Stimulated activated CD4-positive, alpha-beta T cell treated with anti-CD3 and anti-CD28 coated beads, Interleukin-4, amount 100 ng/mL, for 1 hour (primary cell): ENCODE measurements at places on chromosomes 16 and 17.
A peak's percentile ranks its signal among the peaks of the same experiment; 100 is the strongest.

- no peak for DNase-seq
These were observed 3.8 kb upstream of the EXOSC6 start for GRCh38 chr16:70255574-70255973.

DNA sequence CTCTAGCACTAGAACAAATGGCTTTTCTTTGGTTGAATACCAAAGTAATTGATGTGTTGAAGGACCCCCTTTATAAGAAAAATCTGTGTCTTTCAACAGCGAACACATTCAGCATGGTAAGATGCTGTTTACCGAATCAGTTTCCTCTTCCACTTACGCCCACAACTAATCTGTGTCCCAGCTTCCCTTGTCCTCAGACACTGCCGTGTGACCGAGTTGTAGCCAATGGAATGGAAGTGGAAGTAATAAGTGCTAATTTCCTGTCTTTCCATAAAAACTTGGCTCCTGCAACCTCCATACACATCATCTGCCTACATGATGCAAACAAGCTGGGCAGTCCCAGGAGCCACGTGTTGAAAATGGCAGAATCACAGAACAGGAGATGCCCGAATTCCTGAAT lies 10.4 kb downstream of the CDIPT start:
- no peak for DNase-seq

DNA sequence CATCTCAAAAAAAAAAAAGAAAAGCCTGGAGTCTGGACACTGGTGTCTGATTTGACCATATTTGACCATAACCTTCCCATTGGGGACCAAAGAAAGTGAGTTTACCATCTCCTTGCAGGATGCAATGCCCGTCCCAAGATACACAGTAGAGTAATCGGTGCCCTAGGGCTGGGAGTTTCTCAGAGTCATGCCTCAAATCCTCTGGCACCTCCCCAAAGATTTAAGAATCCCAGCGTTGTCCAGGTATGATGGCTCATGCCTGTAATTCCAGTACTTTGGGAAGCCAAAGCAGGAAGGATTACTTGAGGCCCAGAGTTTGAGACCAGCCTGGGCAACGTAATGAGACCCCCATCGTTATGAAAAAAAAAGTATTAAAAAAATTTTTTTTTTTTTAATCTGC lies 5.0 kb downstream of the PITPNM3 start:
- DNase-seq: no peak

DNA sequence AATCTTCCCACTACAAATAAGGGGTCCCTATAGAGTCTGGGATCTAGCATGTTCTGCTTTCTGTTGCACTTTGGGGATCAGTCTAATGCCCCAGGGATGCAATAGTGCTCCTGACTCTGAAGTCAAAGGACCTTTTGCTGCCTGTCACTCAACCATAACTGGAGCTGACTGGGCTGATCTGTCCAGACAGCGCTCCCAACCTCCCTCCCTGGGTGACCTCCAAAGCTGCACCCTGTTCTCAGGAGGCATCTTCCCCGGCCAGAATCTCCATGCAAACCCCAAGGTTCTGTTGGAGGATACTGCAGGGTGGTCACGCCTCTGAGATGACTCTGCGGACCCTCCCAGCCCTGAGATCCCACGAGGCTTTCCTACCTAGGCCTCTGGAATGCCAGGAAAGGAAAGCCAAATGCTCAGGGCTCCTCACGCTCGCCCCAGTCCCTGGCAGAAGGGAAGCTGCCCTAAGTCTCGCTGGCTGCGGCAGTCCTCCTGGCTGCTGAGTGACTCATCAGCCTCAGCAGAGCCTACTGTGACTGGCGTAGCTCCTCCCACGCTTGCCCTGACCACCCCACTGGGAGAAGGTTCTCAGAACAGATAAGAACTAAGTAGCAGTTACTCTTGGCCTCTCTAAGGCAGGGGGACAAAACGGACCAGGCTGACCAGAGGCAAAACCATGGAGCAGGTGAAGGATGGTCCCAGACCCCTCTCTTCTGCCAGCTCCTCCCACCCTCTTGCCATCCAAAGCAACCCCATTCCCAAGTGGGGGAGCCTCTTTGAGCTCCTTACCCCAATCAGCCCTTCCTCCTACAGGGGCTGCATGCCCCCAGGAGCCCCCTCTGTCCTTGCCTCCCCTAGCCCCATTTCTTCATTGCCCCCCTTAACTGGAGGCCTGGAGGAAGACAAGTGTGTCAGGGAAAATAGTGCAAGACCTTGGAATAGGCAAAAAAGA lies 124.1 kb upstream of the TNRC6C start:
- DNase-seq: peak; percentile 52

DNA sequence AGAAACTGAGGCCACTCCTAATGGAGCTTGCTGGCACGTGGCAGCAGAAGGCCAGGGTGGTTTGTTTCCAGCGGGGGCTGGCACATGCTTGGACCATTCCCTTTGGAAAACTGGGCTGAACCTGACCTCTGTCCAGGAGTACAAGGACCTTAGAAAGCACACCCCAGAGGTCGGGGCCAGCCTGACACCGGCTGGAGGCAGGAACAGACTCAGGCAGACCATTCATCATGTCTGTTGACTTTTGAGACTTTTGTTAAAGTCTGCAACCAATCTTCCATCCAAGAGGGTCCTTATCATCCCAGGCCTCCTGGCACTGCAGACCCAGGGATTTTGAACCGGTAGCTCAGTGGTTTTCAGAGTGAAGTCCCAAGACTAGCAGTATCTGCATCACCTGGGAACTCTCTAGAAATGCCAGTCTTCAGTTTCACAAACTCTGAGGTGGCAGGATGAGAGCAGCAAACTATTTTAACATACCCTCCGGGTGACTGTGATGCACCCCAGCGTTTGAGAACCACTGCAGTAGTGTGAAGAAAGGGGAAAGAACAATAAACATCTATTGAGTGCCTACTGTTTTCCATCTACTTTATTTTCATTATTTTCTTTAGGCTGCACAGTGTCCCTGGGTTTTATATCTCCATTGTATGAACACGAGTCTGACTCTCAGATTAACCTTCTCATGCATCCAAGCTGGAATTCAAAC lies 145.3 kb upstream of the PLCG2 start:
- DNase-seq: no peak

- no peak for DNase-seq
These were observed 34.7 kb downstream of the CCDC57 start for GRCh38 chr17:82177761-82178498.

DNA sequence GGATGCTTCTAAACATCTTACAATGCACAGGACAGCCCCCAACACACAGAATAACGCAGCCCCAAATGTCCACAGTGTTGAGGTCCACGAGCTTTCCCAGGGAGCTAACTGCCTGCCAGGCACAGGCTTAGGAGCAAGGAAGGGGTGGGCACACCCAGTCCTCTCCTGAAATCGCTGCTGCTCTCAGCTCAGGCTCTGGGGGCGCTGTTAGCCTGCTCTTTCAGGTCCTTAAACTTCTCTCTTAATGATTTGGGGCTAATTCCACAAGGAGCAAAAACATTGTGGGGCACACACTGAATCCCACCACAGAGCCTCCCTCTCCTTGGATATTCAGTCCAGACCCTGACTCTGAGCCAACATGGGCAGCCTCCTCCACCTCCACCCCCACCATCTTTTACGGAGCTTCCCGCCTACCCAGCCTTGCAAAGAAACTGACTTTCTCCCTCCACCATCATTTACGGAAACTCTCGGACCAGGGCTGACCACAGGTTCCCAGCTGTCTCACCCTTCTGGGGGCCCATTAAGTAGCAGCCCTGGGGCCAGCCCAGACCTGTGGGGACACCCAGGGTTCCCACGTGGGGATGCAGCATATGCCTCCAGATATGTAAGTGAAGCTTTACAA lies 1.1 kb downstream of the CD300H start:
- peak; percentile 23 for DNase-seq

DNA sequence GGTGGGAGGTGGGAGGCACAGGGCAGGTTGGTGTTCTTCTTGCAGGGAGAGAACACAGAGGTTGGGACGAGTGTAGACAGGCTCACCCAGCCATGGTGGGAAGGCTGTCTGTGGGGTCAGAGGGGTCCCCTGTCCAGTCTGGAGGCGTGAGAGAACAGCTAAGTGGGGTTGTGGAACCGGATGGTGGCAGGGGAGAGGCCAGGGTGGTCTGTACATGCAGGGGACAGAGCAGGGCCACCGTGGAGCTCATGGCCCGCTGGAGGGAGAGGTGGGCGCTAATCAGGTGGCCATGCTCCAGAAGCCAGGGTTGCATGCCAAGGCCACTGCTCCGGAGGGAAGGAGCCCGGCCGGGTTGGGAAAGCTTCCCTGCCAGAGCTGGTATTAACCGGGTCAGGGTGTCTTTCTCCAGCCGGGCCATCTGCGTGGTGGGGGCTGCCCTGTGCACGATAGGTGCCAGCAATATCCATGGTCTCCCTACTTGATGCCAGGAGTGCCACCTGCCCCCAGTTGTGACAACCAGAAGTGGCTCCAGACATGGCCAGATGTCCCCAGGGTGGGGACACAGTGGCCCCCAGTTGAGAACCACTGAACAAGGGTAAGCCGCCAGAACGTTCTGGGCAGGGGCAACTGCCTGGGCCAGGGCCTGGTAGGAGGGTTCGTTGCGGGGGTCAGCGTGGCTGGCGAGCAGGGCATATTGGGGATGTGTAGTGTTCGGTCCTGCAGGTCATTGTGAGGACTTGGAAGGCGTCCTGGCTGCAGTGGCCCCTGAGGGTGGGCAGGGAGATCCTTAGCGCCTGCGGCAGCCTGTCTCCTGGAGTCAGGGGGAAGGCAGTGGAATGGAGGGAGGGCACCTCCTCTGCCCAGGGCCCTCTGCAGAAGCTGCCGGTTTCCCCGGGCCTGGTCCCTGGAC lies 5.1 kb downstream of the SNN start:
- no peak for DNase-seq

- DNase-seq: peak; percentile 21
These were observed 44.4 kb downstream of the LYRM1 start for GRCh38 chr16:20944861-20945574.

DNA sequence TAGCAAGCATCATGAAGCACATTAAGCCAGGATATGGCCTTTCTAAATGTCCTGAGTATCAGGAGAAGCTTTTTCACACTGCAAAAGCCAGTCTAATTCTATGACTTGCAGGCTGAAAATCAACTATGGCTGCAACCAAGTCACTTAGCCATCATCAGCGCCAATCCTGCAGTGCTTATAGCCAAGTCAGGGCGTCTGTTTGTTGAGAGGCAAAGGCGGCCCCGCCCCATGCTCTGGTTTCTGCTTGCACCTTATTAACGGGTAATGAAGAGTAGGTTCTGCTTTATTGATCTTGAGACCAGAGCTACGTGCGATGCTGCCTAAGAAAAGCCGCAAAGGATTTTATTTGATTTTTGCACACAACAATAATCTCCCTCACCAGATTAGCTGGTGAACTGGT lies 88.4 kb downstream of the CDH13 start:
- DNase-seq: no peak

- no peak for DNase-seq
These were observed 43.9 kb downstream of the AATF start for GRCh38 chr17:36992701-36993100.

DNA sequence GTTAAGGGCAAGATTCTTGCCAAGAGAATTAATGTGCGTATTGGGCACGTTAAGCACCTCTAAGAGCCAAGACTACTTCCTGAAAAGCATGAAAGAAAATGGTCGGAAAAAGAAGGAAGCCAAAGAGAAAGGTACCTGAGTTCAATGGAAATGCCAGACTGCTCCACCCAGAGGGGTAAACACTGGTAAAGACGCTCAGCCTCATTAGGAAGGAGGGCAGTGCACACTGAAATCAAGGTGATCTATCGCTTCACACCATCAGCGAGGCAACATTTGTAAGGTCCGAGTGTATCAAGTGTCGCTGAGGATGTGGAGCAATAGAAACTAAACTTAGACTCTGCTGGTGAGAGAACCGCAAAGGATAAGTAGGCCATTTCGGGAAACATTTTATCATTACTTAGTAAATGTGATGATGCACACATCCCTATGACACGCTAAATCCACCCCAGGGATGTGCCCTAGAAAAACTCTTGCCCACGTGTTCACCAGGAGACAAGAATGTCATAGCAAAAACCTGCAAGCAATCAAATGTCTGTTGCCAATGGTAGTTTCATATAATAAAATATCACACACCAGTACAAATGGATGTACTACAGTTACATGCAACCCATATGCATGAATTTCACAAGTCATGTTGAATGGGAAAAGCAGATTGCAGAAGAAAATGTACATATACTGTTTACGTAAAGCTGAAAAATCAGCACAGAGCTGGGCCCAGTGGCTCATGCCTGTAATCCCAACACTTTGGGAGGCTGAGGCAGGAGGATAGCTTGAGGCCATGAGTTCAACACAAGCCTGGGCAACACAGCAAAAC lies 23.6 kb downstream of the CNTROB start:
- DNase-seq: no peak
